ENCODE measurements at places on chromosomes 2 and 18.

- no peak for DNase-seq
These were observed 104.8 kb downstream of the PPP1R1C start for GRCh38 chr2:182090486-182090885.

GRCh38 chr2:142952793-142953494 lies 75.5 kb downstream of the KYNU start:
- no peak for DNase-seq

DNA sequence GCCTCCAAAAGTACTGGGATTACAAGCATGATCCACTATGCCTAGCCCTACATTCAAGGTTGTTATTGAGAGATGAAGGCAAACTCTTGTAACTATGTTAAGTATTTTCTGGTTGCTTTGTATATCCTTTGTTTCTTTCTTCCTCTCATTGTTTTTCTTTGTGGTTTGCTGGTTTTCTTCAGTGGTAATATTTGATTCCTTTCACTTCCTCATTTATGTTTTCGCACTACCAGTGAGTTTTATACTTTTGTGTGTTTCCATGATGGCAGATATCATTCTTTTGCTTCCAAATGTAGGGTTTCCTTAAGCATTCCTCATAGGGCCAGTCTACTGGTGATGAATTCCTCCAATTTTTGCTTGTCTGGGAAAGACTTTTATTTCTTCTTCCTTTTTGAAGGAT lies 90.2 kb downstream of the NCK2 start:
- DNase-seq: peak; percentile 35

- DNase-seq: peak; percentile 54
These were observed 3.7 kb upstream of the PCBP1 start for GRCh38 chr2:70083344-70084156.

DNA sequence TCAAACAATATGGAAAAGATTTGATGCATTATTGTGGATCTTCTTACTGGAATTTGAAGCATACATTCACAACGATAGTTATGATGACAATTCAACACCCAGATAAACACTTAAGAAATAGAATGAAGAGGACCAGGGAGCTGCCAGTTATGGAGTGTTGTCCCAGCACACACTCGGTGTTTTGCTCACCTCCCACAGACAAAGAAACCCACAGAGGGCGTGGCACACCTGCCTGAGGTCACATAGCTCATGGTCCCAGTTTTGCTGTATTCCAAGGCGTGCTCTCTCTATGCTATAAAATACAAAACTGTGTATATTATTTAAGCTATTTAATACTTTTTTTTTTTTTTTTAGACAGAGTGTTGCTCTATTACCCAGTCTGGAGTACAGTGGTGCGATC lies 31.1 kb downstream of the EFR3B start:
- DNase-seq: no peak

DNA sequence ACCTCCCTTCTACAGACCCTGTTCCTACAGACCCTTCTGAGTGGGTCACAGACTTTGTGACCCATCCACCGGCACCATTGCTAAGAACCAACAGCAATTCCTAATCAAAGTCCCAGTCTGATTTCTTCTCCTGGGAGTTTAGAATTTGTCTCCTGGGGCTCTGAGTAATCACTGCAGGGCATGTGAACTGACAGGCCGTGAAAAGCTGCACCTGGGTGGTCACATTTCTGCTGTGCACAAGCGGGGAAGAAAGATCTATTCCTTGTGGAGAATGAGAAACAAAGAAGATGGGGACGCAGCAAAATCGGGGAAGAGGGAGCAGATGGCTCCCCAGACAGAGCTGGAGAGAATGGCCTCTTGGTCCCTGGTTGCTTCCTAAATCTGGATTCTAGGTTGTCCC lies 151.0 kb downstream of the ARL4C start:
- no peak for DNase-seq

DNA sequence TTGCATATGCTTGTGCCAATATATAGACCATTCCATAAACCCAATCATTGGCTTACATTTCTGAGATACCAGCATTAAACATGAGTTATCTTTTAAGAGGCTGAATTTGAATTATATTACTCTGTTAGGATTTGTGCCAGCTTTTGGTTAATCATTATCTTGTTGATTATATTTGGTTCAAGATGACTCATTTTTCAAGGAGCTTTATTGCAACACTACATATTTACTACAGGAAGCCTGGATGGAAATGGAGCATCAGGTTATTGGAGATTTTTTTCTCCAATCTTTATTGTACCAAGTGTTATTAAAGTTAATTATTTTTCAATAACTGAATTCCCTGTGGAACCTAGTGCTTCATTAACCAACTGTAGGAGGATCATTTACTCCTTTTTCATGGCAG lies 26.4 kb downstream of the EML4 start:
- DNase-seq: no peak

GRCh38 chr2:176027806-176028205 lies 25.7 kb upstream of the LNPK start:
- DNase-seq: no peak

DNA sequence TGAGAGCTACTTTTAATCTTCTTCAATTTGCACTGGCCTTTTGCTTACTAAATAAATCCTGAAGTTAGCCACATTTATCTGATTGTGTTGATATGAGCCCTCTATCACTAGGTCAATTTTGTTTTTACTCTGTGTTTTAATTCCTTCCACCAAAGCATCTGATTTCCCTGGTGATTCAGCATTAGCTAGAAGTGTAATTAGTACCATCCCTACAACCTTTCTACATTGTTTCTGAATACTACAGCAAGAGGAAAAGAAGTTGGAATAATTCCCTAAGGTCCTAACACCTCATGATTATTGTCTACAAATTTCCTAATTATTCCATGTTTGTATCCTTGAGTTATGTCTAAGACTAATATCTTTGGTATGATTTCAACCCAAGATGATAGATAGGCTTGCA lies 1093.6 kb downstream of the SUCLG1 start:
- DNase-seq: no peak

- DNase-seq: no peak
These were observed 46.4 kb downstream of the ADI1 start for GRCh38 chr2:3472966-3473365.

GRCh38 chr2:219828127-219828526 lies 200.7 kb downstream of the SLC4A3 start:
- no peak for DNase-seq

- no peak for DNase-seq
These were observed 48.2 kb downstream of the CFAP221 start for GRCh38 chr2:119592436-119592835.

GRCh38 chr18:3872641-3873040 lies 422.7 kb downstream of the TGIF1 start:
- no peak for DNase-seq

GRCh38 chr2:64359171-64359891 lies 94.6 kb upstream of the LGALSL start:
- no peak for DNase-seq

- no peak for DNase-seq
These were observed 1220.6 kb upstream of the CDH2 start for GRCh38 chr18:29397536-29397935.

- DNase-seq: no peak
These were observed 7.3 kb downstream of the IL1RN start for GRCh38 chr2:113134717-113135116.

DNA sequence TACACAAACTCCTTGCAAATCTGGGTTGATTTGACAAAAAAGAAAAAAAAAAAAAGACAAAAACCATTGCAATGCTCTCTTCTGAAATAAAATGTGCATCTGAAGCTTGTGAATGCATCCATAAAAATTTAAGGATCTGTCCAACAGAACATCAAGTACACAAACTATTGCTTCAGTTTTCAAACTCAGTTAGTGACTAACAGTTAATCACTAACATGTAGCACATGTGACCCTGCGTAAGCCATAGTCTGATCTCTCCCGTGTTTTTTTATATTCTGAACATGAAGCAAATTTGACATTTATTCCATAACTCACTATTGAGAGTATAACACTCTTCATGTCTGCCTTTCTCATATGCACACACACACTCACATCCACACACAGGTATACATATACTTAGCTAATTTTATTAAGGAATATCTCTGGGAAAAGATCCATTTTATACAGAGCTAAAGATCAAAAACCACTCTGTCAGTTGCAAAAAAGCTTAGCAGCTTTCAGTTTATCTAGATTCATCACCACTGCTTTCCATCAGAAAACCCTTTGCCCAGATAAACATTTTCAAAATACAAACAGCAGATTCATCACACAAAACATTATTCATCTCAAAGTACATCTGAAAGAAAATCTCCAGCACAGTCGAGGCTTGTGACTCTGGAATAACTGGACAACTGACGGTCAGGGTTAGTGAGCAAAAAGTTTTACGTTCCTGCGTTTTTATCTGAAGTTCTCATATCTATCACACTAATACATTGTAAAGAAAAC lies 1000.4 kb upstream of the ACVR2A start:
- DNase-seq: no peak

DNA sequence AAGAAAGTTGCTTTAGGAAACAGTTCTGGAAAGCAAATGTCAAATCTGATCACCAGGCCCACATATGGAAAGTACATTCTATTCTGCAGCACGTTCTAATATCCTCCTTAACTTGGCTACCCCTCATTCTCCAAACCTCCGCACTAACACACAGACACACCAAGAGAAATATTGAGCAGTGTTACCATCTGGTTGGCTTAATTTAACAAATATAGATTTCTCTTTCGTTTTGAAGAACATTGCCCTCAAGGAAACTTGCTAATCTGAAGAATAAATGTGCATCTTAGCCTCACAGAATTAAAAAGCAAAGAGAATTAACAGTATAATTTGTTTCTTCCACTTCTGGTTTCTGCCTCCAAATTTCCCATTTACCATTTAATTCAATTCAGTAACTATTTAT lies 72.8 kb upstream of the TTC39C start:
- DNase-seq: no peak

GRCh38 chr2:166841152-166841551 lies 47.1 kb upstream of the XIRP2 start:
- DNase-seq: no peak

GRCh38 chr2:169925968-169926367 lies 98.7 kb downstream of the UBR3 start:
- DNase-seq: no peak

DNA sequence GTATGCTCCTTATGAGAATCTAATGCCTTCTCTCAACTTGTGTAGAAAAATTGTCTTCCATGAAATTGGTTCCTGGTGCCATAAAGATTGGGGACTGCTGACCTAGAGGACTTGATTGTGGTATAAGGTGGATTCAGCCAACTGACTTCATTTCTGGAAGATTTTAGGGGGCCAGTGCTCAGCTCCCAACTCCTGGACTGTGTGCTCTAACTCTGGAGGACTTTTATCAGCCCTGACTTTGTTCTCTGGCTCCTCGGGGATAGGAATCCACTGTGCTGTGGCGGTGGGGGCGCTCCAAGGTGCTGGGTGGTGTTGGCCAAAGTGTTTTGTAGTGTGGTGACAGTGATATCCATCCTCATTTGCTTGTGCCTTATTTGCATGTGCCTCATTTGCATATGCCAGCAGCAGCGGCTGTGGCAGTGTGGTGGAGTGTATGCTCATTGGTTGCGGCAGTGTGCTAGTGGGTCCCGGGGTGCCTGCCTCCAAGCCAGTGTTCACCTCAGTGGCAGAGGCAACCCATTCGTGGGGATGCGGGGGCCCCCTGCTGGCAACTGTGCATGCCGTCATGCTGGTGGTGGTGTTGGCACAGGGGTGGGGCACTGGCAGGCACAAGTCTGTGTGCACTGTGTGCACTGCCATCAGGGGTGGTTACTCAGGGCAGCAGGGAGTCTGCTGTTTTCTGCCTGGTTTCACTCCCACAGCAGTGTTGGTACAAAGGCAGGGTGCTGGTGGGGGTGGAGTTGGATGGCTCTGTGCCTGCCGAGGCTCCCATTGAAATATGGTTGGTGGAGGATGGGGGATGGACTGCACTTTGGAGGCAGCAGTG lies 19.6 kb downstream of the EHBP1 start:
- peak; percentile 32 for DNase-seq

GRCh38 chr2:45543257-45543656 lies 67.8 kb downstream of the SRBD1 start:
- DNase-seq: no peak

- DNase-seq: no peak
These were observed 53.2 kb upstream of the MAPRE3 start for GRCh38 chr2:26917135-26917836.

DNA sequence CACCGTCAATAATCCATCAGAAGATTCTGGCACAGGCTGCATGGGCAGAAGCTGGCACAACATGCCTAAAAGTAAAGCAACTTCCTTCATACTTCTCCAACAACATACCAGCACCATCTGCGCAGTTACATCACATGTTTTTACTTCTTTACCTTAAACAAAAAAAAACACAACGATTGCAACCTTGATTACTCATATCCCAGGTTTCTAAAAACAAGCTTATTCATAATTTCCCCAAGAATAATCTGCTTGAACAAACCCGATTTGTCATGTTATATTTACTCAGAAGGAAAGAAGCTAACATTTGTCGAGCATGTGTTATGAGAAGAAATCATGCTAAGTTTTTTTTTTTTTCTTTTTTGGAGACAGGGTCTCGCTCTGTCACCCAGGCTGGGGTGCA lies 54.7 kb downstream of the THADA start:
- DNase-seq: no peak

DNA sequence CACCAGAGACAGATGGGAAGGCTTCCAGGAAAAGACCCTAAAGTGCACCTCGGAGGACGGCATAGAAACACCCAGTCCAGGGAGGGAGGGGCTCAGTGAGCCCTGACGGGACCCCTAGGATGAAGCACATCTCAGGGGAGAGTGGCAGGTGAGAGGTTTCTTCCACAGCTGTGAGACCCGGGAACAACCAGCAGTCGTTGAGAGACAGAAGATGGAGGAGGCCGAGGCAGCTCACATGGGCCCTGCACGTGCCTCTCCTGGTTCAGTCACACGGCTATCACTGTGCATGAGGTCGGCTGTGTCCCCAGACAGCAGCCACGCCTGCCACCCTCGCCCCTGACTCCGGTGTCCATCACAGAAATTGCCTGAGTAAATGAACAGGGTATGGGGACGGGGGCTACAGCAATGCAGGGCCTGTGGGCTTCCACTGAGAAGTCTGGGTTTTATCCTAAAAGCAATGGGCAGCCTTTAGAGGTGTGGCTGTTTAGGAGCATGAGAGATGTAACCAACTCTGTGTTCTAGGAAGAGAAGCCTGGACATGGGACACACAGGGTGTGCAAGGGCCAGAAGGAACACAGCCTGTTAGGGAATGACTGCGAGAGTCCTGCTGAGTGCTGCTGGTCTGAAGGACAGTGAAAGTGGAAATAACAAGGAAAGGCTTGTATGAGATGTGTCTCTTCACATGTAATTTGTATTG lies 102.0 kb downstream of the TMEM18 start:
- DNase-seq: no peak

- DNase-seq: no peak
These were observed 153.2 kb downstream of the HAUS1 start for GRCh38 chr18:46257366-46257765.
